ENCODE measurements at places on chromosomes 6 and 20.

DNA sequence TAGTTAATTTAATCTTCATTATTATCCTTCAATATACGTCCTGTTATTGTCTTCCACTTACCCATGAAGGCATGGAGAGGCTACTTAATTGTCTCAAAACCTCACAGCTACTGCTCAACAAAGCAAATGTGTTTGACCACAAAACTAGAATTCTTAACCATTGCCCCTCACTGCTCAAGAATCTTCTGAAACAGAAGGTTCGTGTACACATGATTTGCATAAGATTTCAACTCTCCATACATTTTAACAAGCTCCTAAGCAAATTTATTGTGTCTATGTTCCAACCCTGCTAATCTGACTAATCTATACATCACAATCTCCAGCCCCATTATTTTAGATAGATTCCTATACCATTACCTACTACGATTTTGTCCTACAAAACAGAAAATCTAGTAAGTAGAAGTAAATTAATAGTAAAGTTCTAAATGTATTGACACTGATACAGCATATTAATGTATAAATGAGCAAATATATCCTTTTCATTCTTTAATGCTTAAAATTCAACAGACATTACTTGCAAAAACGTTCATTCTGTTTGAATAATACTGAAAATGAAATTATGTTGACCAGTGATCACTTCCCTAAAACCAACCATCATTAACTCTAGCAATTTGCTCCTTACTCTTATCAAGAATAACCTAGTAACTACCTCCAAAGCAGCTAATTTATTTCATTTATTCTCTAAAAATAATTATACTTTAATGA lies 89.7 kb upstream of the RNF217 start:
- DNase-seq, result no peak

- DNase-seq, result peak; percentile 81
These were observed 43.0 kb upstream of the PTGIS start for GRCh38 chr20:49610691-49611538.

GRCh38 chr6:15246217-15246665 lies 372 bp downstream of the JARID2 start:
- peak; percentile 43 for DNase-seq

DNA sequence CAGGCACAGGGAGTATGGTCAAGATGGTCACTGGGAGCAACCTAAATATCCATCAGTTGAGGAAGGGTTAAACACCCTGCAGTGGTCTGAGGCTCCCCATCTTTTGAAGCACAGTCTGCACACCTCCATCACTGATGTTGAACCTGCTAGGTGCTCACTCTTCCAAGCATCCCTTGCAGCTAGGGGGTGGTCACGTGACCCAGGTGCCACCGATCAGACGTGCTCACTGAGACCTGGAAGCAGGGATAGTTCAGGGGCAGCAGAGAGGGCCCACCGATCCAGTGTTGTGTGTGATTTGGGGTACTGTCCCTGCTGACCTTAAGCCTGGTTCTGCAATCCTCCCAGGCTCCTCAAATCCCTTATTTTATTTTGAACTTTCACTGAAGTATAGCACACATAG lies 134.6 kb downstream of the CEBPB start:
- no peak for DNase-seq
